ENCODE measurements at places on chromosomes 12 and 14.

- no peak for DNase-seq
Measured at GRCh38 chr12:94175763-94176668, 27.6 kb downstream of the PLXNC1 start.

GRCh38 chr12:42119085-42119633 is 25.5 kb downstream of the GXYLT1 start:
- DNase-seq, result no peak

GRCh38 chr14:79740066-79740601 is 471.2 kb downstream of the DIO2 start:
- DNase-seq, result no peak

DNA sequence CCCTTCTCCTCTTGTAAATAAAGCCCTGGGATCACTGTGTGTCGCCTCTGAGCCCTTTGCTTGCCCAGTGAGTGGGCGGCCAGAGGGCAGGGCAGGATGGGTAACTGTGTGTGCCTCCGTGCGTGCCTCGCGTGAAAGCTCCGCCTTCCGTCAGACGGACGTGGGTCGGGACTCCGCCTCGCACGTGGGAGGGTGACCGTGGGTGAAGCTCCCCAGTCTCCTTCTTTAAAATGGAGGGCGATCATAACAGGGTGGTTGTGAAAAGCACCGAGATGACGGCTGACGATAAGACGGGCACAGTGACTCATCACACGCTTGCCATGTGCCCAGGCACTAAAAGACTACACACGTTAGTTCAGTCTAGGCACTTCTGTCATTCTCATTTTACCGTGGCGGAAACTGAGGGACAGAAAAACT is 9.2 kb downstream of the PHB2 start:
- DNase-seq, result no peak

DNA sequence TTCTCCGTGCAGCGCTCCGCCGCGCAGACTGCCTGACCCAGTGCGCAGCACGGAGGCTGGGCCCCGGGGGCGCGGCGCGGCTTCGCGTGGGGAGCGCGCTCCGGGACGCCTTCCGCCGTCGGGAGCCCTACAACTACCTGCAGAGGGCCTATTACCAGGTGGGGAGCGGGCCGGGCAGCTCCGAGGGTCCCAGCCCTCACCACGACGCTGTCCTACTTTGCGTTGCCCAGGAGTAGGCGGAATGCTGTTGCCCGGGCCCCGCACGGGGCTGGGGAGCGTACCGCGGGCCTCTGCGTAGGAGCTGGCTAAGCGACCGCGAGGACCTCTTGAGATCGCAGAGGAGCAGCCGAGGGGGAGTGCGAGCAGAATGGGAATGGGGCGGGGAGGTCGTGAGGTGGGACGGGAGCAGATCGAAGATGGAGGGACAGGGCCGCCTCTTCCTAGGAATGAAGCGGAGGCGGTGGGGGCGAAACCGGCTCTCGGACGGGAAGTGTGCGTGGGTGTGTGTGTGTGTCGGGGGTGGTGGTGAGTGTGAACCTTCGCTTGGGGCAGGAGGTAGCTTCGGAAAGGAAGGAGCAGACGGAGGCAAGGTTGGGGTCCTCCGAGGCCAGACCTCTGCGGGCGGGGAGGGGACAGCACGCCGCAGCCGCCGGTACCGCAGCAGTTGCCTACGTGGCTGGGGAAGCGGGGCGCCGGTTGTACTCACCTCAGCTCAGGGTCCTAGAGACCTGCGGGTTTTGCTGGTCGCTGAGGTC is 751 bp downstream of the P3H3 start:
- DNase-seq, result no peak

- DNase-seq, result no peak
Measured at GRCh38 chr12:20367583-20368113, 689 bp upstream of the PDE3A start.

DNA sequence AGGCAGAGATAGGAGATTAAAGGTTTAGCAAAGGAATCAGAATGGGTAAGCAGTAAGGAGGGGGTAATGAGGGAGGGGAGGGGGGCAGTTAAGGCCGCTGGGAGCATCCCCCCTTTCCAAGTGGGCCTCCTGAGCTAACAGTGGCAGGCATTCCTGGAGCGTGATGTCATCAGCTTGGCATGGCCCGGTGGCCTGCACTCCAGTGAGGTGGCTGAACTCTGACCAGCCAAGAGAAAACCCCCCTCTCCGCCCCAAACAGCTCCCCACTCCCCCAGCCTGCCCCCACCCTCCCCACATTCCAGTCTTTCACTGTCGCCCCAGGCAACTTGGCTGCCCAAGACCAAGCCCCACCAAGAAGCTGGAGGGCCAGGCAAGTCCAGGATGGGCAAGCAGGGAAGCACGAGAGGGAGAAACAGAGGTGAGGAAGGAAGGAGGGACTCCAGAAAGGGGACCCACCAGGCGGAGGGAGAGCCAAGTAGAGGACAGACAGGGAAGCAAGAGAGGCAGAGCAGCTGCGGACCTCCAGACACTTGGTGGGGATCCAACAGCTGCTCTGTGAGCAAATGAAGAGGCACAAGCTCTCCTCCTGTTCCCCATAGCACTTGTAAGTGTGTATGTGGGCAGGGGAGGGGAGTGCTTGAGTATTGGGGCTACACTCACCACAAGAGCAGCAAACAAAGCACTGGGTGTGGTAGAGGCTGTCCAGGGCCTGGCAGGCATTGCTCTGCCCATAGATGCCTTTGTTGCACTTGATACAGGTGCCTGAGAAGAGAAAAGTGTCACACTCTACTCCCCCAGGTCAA is 4.5 kb downstream of the AJUBA start:
- peak; percentile 43 for DNase-seq

DNA sequence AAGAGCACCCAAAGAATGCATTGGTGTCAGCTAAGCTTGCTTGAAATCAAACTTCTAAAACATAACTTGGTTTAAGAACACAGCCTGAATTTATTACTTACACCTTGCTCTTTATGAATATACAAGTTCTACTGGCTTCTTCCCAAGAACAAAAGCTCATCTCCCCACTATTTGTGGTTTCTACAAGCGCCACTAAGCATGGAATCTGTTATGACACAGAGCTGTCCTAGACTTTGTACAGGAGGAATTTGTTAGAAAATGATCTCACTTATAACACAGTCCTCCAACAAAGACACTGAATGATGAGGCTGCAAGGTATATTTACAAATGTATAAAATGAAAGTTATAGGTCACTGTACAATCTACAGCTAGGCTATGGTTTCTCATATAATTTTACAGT is 452.1 kb downstream of the BCAT1 start:
- DNase-seq, result no peak

GRCh38 chr14:24377657-24378056 is 9.7 kb downstream of the NFATC4 start:
- DNase-seq, result no peak

GRCh38 chr12:109607618-109608017 is 34.0 kb downstream of the MVK start:
- no peak for DNase-seq

GRCh38 chr12:87870061-87870460 is 159.1 kb downstream of the C12orf50 start:
- no peak for DNase-seq

- DNase-seq, result no peak
Measured at GRCh38 chr14:73943083-73943482, 6.8 kb downstream of the FAM161B start.

- no peak for DNase-seq
Measured at GRCh38 chr14:51008446-51008845, 64.2 kb upstream of the PYGL start.

DNA sequence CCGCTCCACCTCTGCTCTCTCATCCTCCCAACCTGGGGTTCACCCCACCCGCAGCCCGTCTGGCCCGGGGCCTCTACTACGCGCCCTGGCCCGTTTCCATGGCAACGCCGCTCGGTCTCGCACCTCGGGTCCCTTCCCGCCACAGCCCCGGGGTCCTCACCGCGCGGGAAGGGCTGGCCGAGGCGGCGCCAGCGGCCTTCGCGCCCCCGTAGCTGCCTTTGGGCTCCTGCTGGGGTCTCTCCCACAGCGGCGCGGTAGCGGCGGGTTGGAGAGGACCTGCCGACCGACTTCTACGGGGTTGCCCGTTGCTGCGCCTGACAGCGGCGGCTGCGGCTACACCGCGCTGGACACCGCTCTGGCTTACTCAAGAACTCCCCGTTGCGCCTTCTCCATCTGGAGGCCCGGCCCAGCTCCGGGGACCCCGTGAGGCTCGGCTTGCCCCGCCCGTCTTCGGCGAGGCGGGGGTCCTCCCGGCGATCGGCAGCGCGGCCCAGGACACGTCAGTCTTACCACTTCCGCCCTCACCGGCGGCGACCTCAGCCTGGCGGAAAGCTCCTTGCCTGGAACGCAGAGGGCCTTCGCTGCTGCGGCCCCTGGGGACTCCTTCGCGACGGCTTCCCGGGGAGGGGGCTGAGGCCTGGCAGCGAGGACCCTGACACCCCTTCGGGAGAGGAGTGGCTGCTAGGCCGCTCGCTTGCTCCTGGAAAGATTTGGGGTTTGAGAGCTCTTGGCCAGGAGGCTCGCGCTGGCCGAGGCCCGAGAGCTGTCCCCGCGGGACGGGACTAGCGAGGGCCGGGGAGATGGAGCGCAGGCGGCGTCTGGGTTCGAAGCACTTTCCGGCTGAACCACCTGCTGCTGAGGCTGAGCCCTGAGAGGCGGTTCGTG is at the start of gene TM9SF1:
Gene TM9SF1 (minus strand): TSS at position 256 of the 885 bp plus-strand sequence. CDS start 422 bp downstream, outside the sequence.
- peak; percentile 45 for DNase-seq

Measured in SW 1271 (cell line).